Fibroblast of pulmonary artery (primary cell): ENCODE measurements at places on chromosomes 3 and 15.

DNA sequence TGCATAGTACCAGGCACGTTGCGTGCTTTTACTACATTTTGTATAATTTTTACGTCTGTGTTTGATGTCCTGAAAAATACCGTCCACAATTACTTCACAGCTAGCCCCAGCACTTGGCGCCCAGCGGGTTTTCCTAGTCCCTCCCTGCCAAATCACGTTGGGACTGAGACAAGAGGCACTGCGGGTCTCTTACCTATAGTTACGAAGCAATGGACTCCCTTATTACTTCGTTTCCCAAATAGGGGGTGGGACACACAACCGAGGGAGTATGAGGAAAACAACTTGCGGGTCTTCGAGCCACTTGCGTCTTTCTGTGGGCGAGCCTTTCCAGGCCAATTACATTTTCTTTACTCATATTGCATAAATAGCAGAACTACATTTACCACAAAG is 620 bp upstream of the CMSS1 start:
- peak; percentile 13 for DNase-seq

DNA sequence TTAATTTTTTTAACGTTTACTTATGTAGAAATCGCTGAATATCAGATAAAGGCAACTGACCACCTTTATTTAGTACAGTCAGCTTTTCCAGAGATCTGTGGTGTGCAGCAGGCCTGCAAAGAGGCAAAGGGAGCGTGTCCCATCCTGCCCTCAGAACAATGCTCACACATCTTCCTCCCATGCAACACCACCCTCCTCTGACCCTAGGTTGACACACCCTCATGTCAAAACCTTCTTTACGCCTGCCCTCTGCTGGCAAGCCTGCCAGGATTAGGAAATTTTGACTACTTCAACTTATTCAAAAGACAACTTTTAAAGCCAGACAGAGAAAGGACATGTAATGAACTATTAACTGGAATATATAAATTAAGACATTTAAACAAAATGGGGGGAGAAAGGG is 513.7 kb downstream of the FOXP1 start:
- DNase-seq: peak; percentile 76

DNA sequence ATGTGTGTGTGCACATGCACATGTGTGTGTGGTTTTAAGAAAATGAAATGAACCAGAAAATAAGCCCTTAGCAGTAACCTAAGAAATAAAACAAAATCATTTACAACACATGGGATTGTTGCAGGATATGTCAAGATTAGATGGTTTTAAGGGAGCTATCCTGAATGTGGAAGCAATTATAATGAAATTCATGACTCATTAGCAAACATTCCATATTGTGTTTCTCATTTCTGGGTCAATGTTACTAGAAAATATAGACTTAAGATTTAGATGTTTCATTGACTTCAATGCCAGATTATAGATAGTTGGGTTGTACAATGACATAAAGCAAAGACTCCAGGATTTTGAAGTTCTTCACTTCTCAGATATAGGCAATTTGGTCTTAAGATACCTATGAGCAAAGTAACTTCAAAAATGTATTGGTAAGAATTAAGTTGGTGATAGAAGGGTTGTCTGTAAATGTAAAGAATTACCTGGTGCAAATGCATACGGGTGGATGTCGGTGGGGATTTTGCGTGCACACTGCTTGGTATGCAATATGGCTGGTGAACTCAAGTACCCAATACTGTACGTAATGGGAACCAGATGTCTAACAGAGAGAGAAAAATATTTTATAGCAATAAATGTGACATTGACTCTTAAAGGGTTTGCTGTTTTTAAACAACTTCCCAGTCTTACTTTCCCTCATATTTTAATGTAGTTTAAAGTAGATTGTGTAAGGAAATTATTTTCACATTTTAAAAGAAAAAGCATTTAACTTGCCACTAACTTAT is 53.9 kb upstream of the NR2F2 start:
- peak; percentile 39 for DNase-seq

DNA sequence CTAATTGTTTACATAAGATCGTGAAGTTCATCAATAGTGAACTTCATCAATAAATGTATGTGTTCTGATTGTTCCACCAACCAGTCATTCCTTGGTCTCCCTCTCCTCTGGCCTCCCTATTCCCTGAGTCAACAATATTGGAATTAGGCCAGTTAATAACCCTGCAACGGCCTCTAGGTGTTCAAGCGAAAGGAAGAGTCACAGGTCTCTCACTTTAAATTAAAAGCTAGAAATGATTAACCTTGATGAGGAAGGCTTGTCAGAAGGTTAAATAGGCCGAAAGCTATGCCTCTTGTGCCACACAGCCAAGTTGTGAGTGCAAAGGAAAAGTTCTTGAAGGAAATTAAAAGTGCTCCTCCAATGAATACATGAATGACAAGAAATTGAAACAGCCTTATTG is 89.4 kb upstream of the ACKR4 start:
- no peak for DNase-seq

DNA sequence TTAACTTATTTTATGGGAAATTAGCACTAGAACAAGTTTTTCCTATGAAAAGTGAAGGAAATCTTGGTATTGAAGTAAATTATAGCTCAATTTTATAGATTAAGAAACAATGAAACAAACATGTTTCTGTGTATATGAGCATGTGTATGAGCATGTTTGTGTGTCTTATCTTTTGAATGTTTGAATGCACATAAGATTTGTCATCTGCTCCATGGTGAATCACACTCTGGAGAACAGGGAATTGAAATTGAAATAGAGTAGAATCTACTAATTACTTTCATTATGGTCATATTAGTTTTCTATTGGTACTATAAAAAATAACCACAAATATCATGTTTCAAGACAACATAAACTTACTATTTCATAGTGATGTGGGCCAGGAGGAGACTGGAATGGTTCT is 646.6 kb downstream of the OTOL1 start:
- DNase-seq: no peak

- no peak for DNase-seq
Measured at GRCh38 chr15:29380466-29380865, 110.8 kb upstream of the NSMCE3 start.

DNA sequence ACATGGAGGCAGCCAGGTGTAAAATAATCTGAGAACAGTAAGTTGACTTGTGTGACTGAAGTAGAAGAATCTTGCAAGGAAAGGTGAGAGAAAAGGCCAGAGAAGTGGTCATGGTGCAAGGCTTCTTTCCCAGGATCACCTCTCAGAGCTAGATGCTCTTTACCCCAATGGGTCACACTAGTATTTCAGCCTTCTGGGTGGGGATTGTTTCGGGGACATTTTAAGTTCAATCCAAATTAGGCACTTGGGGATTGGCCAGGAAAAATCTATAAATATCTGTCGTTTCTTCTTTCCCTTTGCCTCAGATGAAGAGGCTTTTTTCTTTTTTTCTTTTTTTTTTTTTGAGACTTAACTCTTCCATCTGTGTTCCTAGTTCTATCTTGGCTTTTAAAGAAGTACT is 188.0 kb downstream of the KLHL25 start:
- no peak for DNase-seq

DNA sequence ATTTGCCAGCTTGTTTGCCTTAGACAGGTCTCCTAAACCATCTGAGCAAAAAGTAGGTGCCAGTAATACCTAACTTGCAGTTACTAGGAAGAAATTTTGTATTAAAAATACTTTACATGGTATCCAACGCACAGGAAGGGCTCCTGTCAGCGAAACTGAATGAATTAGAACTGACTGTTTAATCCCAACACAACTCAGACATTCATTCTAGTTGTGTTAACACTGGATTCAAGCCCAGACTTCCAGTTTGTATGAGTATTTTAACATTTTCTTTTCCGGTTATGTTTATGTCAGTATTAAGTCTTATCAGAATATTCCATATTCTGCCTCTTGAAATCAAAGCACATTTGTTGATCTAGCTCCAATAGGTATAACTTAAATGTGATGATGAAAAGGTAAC is 82.0 kb upstream of the SOX2 start:
- no peak for DNase-seq

- no peak for DNase-seq
Measured at GRCh38 chr3:36482256-36482655, 102.0 kb downstream of the STAC start.

DNA sequence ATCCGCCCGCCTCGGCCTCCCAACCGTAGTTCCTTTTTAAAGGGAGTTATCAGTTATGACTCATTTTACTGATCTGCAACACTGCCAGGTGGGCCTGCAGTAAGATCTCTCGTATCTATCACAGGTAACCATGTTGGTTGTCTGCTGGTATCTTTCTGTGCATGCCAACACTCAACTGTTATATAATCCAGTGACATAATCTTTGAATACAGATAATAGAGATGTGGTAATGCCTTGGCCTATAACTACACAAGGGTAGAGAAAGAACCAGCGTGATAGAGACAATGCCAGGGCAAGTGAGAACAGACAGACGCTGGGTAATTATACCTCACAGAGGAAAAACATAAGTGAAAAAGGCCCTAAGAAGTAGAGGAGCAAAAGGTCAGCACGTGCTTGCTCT is 11.0 kb upstream of the ARPP19 start:
- DNase-seq: no peak

- DNase-seq: peak; percentile 60
Measured at GRCh38 chr15:64134345-64134829, 17.1 kb upstream of the SNX22 start.

- DNase-seq: no peak
Measured at GRCh38 chr15:31051496-31052080, 49.9 kb downstream of the TRPM1 start.

- no peak for DNase-seq
Measured at GRCh38 chr3:53192608-53193007, 31.6 kb downstream of the PRKCD start.

DNA sequence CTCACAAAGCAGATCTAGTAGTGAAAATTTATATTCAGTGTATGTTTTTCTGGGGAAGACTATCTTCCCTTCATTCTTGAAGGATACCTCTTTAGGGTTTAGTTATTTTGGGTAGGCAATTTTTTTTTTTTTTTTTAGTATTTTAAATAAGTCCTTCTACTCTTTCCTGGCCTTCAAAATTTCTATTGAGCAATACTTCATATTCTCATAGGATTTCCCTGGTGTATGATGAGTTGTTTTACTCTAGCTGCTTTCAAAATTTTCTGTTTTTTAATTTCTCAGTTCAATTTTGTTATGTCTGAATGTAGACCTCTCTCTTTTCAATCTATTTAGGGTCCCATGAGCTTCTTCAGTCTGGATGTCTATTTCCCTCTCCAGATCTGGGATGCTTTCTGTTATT is 74.3 kb upstream of the PLSCR4 start:
- peak; percentile 38 for DNase-seq

DNA sequence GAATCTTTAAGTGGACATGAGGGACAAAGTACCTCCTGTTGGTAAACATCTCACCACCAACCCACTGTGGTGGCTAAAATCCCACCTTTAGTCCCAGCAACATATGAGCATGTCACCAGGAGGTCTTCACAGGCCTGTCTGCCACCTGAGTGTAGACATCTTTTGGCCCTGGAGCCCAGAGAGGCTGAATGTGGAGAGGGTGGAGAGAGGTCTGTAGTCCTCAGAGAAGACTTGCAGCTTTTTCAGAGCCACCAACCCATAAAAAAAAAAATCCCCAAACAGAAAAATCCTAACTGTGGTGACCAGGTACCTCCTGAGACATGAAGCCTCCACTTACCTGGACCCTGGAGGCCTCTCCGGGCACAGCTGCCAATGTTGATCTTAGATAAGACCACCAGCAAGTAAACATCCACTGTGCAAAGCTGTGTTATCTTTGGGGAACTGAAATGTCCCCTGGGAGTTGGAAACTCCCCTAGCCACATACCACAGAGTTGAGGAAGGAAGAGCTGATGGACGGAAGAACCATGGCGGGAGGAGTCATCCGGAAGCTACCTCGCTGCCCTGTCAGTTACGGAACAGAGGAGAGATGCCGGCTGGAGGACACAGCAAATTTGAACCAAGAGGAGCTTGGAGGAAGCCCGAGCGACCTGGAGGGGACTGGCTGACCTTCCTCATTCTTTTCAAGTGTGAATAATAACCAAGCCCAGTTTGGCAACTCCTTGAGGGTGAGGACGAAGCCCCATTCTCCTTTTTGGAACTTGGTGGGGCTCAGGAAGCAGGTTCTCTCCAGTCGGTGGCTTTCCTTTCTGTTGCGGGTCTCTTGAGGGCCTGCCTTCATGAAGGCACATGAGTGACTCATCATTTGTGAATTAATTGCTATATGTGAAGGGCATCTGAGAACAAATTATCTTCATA is at the start of gene GHRL:
Gene GHRL (minus strand): TSS at position 443 of the 915 bp plus-strand sequence. CDS start 2,767 bp downstream, outside the sequence.
- peak; percentile 29 for DNase-seq

DNA sequence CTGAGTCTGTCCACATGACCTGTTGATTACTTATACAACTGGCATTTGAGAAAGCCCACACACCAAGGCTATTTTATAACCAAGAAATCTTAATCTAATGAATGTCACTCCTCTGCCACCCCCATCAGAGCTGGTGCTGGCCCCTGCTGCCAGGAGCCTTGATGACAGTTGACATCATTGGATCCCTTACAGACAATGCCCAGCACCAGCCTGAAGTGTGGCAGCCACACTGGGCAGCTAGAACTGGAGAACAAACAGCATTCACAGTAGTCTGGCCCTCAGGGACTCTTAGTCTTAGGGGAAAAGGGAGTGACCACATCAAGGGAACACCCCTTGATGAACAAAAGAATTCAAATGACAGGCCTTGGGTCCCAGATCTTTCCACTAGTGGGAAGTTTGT is 840.6 kb downstream of the EPHA3 start:
- no peak for DNase-seq

GRCh38 chr3:22476976-22477375 is 726.0 kb upstream of the ZNF385D start:
- DNase-seq: no peak

DNA sequence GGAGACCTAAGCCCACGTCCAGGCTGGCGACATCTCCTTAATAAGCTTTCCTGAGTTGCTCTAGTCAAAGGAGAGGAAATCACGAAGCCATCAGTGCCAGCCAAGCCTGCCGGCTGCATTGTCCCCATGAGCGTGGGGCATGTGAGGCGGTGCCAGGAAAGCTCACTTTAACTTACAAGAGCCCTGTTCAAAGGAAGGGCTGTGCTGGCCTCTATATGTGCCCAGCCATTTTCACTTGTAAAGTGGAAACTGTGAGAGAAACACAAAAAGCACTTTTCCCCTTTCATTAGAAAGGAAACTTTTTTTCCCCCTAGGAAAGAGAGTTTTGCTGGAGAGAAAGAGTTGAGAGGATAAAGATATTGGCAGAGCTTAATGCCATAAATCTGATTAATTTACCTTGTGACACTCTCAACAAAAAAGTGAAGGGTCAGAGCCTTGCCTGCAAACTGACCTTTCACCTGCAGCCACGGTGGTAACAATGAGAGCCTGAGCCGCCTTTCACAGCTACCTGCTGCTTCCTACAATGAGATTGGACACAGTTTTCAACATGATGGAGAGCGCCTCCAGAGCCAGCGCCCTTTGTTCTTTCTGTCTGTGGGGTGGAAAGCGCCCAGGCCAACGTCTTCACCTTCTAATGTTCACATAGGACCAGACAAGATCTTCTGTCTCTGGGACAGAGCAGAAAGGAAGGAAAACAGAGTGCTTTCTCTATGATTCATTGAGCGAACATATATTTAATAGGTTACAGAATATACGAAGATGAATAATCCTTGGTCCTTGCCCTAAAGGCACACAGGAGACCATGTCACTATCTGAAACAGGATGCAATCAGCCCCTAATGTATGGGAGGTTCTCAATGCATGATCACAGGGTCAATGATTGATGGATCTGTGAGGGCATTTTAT is 233.1 kb upstream of the HES1 start:
- no peak for DNase-seq
